K562 (cell line): ENCODE measurements at places on chromosomes 5 and 9. TPM values are rescaled to one million over a fixed set of nuclear protein-coding genes. Genes with fewer than 3 reads are reported as not detected.

- peaks cover 6% of the 10 kb centered on the region for H3K27me3 ChIP-seq
- no peaks in the 10 kb centered on the region for H3K36me3 ChIP-seq
- no peak for DNase-seq
These were observed 219.7 kb downstream of the ZSWIM6 start for GRCh38 chr5:61551637-61552313.

- no peak overlapping the region for H3K27ac ChIP-seq
- H3K27me3 ChIP-seq, result peaks cover 11% of the 10 kb centered on the region
- H3K36me3 ChIP-seq, result no peaks in the 10 kb centered on the region
- no peak for DNase-seq
- no peak overlapping the region for H3K4me3 ChIP-seq
- H3K4me1 ChIP-seq, result peaks cover 14% of the 10 kb centered on the region
These were observed 9.1 kb downstream of the SARDH start for GRCh38 chr9:133728856-133729616.

DNA sequence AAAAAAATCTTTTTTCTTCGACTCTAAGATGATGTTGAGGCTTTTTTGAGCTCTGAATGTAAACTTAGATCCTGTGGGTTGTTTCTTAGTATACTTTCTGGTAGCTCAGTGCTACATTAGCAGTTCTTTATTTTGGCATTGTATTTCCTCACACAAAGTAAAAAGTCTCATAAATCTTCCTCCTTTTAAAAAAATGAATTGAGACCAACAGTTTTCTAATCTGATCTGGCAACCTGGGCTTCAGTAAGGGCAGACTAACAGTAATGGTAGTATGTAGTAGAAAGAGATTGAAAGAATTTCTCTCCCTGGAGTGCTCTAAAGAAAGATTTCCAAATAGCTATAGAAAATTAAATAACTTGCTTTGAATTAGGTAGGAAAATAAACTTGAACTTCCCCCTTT lies 31.4 kb downstream of the ZCCHC7 start:
- H3K36me3 ChIP-seq, result peaks cover 64% of the 10 kb centered on the region; the same call in 2 of the 3 replicates
- H3K27ac ChIP-seq, result no peak overlapping the region
- H3K27me3 ChIP-seq, result no peaks in the 10 kb centered on the region
- no peak for DNase-seq
- H3K4me3 ChIP-seq, result no peak overlapping the region

- no peak overlapping the region for H3K4me3 ChIP-seq
These were observed 129.8 kb upstream of the SLC24A2 start for GRCh38 chr9:19918630-19919029.

DNA sequence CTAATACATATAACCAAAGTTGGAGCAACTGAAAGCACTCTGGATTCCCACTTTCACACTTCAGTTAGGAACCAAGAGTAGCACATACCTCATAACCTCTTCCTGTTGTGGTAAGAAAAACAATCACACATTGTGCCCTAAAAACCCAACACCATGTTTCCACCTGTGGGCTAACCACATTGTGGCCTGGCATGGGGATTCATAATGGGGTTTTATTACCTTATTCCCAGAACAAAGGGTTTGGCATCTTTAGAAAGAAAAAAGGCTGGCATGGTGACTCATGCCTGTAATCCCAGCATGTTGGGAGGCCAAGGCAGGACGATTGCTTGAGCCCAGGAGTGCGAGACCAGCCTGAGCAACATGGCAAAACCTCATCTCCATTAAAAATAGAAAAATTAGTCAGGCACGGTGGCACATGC lies 60.6 kb downstream of the HSD17B3 start:
- no peak overlapping the region for H3K4me3 ChIP-seq
- DNase-seq, result no peak
- H3K27ac ChIP-seq, result no peak overlapping the region
- no peaks in the 10 kb centered on the region for H3K36me3 ChIP-seq
- H3K4me1 ChIP-seq, result peaks cover 6% of the 10 kb centered on the region; the same call in 2 of the 3 replicates
- peaks cover 9% of the 10 kb centered on the region; the same call in 1 of the 3 replicates for H3K27me3 ChIP-seq

DNA sequence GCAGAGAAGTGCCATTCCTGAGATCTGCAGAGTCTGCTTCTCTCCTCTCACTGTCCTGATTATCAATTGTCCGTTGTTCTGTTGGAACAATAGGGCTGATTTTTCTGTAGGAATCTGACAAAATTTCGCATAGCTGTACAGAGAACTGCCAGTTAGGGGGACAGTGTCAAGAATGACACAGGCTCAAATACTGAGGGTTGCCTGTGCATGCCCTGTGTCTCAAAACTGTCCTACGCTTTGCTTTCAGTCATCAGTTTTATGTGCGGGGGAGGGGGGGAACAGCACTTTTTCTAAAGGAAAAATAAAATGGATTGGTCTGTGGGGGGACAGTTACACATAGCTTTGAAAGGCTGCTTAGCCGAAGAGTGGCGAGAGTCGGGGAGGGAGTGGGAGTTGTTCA lies 248.6 kb downstream of the PDZD2 start:
- peaks cover 33% of the 10 kb centered on the region for H3K27me3 ChIP-seq
- no peaks in the 10 kb centered on the region for H3K36me3 ChIP-seq
- DNase-seq, result no peak
- H3K4me1 ChIP-seq, result no peaks in the 10 kb centered on the region

DNA sequence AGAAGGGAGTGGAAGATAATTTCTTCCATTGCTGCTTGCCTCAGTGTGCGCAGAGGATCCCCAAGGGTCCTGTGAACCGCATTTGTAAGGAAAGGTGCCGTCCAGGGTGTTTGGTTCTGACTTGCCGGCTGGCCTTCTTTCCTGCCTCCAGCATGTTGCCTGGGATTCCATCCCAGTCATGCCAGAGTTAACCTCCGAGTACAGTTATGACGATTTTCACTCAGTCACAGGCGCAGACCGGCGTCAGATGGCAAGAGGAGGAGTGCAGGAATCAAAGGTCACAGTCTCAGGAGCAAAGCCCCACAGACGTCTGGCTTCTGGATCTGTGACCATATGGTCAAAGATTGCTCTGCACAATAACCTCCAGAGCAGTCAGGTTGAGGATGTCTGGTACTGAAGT lies 5.9 kb upstream of the GADD45G start:
- no peak for DNase-seq
- H3K36me3 ChIP-seq, result no peaks in the 10 kb centered on the region
- H3K27ac ChIP-seq, result no peak overlapping the region
- peaks cover 1% of the 10 kb centered on the region; the same call in 1 of the 2 replicates for H3K27me3 ChIP-seq

DNA sequence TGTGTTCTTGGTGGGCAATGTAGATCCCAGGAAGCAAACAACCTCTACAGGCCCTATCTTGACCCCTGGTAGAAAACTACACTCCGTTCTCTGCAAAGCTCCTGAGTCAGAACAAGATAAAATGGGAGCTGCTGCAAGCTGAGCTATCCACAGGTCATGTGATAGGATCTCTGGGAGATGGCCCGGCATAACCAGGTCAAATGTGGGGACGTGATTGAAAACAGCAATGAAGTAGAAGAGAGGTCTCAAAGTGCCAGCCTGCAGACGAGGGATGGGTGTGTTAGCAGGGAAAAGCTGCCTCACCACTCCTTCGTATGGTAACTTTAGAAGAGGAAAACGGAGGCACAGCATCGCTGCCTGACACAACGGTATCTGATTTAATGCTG lies 25.0 kb downstream of the NRG2 start:
- no peaks in the 10 kb centered on the region for H3K4me1 ChIP-seq
- no peak for DNase-seq
- no peak overlapping the region for H3K27ac ChIP-seq
- H3K4me3 ChIP-seq, result no peak overlapping the region
- H3K27me3 ChIP-seq, result peaks cover 29% of the 10 kb centered on the region

WDR38 gene
- total RNA-seq, result not detected in 2 replicates

ADGRV1 gene
- total RNA-seq, result 70.6 and 73.7 TPM in 2 replicates

NMUR2 gene
- total RNA-seq, result not detected in 2 replicates
